Posterior vena cava (tissue), 2 donors: ENCODE measurements at places on chromosomes 16 and 17.

DNA sequence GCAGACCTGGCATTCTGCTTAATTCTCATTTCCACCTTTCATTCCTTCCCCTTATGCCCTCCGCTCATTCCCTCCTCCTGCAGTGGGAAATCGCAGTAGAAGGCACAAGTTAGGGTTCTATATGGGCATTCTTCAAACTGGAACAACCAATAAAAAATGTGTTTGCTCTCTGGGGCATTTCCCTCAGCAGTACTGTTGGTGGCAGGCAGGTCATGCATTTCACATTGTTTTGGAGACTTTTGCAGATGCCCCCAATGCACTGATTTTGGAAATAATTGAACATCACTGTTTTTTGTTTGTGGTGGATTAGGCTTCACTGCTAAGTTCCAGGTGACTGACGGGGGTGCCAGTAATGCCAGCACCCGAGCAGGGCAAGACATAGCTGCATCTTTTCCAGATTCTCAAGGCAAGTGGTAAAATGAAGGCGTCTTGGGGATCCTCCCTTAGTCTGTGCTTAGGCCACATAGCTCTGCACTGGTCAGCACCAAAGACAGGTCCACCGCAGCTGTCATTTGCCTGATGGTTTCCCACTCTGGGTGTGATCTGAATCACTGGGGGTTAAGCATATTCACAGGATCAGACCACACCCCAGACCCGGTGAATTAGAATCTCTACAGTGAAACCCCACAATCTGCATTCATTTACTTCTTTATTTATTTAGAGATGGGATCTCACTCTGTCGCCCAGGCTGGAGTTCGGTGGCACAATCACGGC is 304.5 kb downstream of the CPPED1 start:
- DNase-seq = no peak

DNA sequence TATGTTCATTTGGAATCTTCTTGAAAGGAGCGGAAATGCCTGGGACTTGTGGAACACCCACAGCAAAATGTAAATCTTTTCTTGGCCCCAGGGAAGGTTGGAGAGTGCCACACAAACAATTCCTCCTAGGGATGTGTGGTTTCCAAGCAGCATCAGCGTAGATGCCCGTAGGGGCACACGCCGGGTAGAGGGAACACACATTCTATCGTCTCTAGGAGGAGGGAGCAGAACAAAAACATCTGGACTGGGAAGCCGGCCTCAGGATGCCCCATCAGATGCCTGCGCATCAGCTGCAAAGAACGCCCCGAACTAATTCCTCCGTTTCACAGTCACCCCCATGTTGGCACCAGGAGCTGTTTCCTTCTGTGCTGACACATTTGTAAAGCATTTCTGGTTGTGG is 357.9 kb upstream of the ZFHX3 start:
- DNase-seq = no peak

DNA sequence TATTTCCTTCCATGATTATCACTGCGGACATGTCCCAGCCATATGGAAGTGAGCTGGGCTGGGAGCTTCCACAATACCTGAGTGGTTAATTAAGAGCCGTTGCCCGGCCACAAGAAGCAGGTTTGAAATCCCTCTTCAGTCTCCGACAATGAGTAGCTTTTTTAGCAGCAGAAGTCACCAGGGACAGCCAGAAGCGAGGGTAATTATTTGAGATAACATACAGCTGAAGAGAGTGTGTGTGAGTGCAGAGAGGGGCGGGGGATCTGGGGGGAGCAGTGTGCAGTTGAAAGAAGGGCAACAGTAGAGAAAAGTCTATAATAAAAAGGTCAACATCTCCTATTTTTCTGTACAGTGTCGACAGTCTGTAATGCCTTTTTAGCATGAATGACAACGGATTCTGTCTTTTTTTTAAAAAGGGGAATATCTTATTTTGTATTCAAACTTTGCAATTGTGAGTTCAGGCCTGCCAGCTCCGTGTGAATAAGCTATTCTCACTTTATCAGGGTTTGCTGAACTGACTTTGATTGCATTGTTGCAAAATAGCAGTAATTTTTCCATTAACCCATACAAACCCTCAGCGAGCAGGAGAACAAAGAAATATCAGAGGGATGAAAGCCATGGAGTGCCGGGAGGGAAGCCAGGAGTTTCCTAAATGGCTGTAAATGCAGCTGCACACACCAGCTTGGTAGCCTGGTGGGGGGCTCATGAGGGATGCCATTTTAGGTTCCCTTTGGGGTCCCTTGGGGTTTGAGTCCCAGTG is 220.3 kb upstream of the IRX3 start:
- no peak for DNase-seq

DNA sequence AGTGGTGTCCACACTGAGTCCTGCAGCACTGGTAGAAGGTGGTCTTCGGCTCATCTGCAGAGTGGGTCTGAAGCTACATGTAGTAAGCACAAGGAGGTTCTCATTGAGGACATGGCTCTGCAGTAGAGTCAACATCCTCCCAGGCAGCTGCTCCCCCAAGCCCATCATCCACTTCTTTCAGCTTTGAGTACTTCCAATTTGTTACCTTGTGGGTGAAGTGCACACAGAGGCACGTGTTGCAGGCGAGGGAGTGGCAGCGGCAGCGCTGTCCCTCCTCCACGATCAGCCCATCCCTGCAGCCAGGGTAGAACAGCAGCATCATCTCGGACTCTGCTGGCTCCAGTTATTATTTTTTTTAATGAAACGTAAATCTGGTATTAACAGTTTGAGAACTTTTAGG is 1.8 kb upstream of the SSTR2 start:
- DNase-seq = no peak

DNA sequence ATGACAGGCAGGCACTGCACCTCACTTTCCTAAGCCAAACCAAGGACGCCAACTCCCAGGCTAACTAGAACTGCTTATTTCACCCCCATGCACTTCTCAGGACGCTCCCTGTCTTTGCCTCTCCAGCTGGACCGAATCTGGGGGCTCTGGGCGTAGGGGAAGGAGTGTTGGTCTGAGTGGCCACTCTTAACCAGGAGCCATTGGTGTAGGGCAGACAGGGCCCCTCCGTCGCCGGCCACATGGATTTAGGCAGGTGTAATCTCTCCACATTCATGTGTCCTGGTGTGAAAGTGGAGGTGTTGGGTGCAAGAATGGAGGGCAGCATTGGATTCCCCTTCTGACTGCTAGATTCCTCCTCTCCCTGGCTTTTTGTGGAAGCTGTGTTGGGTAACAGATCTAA is 9.8 kb downstream of the ATP2C2 start:
- peak; percentile 25 for DNase-seq

DNA sequence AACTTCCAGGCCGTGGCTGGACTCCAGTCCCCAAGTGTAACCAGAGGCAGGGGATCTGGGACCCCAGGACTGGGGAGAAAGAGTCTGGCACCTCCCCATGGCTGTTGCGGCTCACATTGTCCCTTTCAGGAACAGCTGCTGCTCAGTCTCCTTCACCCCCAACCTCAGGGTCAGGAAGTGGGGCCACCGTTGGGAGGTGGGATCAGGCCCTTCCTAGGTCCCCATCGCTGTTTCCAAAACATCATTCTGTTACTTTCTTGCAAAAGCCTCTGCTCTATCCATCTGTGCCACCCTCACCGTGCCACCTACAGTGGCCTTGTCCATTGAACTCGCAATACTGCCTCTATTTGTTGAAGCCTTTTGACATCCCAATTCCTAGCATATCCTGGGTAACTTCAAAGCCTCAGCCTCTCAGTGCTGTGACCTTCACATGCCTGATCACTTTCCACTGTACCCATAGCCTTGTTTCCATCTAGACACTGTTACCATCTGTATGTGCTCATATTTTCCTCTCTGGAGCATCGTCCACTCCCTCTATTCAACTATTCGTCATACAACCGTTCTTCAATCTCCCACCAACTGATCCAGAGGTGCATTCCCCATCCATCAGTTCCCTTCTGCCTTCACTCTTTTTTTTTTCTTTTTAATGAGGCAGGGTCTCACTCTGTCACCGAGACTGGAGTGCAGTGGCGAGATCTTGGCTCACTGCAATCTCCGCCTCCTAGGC is 15.0 kb upstream of the SRCIN1 start:
- DNase-seq = peak; percentile 51

DNA sequence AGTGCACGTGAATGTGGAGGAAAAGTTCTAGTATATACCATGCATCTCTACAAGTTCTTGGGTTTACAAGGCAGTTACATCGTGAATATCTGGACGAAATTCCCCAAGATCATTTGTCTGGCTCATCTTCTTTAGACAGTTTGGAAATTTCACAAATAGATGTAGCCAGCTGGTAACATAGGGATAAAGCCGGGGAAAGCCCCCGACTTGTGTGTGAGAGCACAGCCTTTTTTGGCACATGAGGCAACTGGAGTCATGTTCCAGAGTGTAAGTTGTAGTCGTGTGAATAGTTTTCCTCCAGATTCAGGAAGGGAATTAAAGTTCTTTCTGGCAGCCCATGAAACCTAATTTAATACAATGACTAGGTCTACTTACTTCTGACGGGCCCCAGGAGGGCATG is 62.3 kb downstream of the MARCHF10 start:
- no peak for DNase-seq

DNA sequence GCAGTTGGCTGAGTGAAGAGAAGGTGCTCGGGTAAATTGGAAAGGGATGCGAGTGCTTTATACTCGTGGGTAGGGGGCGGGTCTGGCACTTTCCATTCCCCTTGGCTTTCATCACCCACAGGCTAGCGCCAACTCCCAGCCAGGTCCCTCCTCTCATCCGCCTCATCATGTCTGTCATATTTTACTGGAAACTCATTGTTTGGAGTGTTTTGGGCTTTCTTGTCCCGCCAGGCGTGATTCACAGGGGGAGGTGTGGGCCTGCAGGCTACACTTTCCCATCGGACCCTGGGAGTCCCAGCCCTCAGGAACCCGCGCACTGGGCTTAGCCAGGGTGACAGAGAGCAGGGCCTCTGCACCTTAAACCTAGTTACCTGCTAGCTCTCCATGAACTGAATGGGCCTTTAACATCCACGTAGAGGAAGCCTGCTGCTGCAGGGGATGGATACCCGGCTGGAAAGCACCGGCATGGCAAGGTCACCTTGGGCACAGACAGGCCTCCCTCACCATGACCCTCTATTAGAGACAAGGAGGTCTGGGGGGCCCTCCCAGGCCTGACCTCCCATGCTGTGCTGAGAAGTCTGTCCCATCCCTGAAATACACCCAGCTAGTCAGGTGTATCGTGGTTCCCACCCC is at the start of gene KRT14:
TSS of gene KRT14 (minus strand) at position 33 of the 633 bp plus-strand sequence. CDS start 61 bp downstream, outside the sequence.
- peak; percentile 66 for DNase-seq

- DNase-seq = no peak
Measured at GRCh38 chr16:57788252-57788841, 13.9 kb downstream of the KIFC3 start.

DNA sequence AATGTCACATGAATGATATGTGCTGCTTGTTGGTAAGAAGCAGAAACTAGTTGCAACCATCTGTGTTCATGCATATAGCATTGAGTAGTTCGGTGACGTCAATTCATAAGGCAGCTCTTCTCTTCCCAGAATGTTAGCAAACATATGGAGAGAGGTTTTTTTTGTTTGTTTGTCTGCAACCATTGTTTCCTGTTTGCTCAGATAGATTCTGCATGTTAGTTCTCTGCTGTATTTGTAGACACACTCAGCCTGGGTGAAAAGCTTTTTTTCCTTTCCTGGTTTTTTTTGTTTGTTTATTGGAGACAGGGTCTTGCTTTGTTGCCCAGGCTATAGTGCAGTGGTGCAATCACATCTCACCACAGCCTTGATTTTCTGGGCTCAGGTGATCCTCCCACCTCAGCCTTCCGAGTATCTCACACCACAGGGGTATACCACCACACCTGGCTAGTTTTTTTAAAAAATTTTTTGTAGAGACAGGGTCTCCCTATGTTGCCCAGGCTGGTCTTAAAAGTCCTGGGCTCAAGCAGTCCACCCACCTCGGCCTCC is 16.7 kb downstream of the WSB1 start:
- no peak for DNase-seq

DNA sequence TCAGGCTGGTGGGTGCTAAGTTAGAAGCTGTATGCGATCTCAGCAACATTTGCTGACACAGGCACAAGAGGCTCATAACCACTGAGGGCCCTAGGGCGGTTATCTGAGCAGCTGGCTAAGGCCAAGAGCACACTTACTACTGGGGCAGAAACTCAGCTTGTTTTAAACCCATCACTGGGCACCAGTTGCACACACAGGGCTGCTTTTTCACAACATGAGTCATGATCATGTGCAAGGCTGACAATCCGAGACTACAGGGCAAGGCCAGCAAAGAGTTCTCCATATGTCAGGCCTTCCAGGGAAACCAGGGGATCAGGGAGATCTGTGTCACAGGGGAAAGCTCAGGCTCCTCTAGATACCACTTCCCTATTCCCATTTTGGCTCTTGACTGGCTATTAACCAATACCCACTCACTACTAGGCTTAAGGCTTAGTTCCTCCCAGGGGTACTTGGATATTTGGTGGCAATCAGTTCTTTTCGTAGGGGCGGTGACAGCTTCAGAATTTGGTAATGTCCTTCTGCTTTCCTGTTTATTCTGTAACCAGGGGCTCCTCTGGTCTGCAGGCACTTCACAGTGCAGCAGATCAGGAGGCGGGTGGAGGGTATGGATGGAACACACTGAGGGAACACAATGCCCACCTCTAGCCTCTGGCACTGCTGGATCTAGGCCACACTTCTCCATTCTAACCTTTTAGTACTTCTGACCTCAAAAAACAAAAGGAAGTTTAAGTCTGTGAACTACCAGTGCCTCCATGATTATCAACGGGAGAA is 44.9 kb upstream of the ERN1 start:
- DNase-seq = no peak

- no peak for DNase-seq
Measured at GRCh38 chr17:13016881-13017654, 759 bp downstream of the ELAC2 start.

DNA sequence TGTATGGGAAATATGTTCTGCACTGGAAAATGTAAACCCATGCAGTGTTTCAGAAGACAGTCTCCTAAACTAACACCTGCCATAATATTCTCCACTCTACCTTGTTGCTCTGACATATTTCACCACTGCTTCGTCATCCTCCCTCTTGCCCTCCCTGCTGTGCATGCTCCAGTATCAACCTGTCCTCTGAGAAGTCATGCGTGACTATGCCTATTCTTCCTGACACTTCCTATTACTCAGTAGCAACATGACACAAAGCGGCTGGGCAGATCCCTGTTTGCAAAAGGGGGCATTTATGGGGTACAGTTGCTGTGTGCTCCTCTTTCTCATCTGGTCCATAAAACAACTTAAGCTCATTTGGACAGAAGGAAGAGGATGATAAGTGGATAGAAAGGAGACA is 805.6 kb upstream of the EEF2KMT start:
- DNase-seq = no peak
